ENCODE measurements at places on chromosomes 5 and 9. TPM values are rescaled to one million over a fixed set of nuclear protein-coding genes. Genes with fewer than 3 reads are reported as not detected.

GRCh38 chr5:139178589-139178917, 19.6 kb downstream of the SIL1 start:
- H3K27ac ChIP-seq, result no peak overlapping the region
- no peaks in the 10 kb centered on the region for H3K27me3 ChIP-seq
- no peak overlapping the region for H3K4me3 ChIP-seq
- DNase-seq, result no peak
- H3K4me1 ChIP-seq, result no peaks in the 10 kb centered on the region
- H3K36me3 ChIP-seq, result no peaks in the 10 kb centered on the region

GRCh38 chr5:53825926-53826325, 265.5 kb downstream of the NDUFS4 start:
- DNase-seq, result no peak
- H3K27ac ChIP-seq, result no peak overlapping the region
- no peak overlapping the region for H3K4me3 ChIP-seq
- H3K36me3 ChIP-seq, result no peaks in the 10 kb centered on the region

GRCh38 chr5:140883927-140884697, 2.2 kb downstream of the PCDHA13 start:
- no peak for DNase-seq
- H3K4me1 ChIP-seq, result no peaks in the 10 kb centered on the region
- H3K4me3 ChIP-seq, result no peak overlapping the region
- no peaks in the 10 kb centered on the region for H3K36me3 ChIP-seq
- H3K27me3 ChIP-seq, result no peaks in the 10 kb centered on the region
- no peak overlapping the region for H3K27ac ChIP-seq

- H3K4me3 ChIP-seq, result no peak overlapping the region
- DNase-seq, result no peak
- no peaks in the 10 kb centered on the region for H3K4me1 ChIP-seq
These were observed 384.2 kb upstream of the RPS23 start for GRCh38 chr5:82662340-82662739.

DNA sequence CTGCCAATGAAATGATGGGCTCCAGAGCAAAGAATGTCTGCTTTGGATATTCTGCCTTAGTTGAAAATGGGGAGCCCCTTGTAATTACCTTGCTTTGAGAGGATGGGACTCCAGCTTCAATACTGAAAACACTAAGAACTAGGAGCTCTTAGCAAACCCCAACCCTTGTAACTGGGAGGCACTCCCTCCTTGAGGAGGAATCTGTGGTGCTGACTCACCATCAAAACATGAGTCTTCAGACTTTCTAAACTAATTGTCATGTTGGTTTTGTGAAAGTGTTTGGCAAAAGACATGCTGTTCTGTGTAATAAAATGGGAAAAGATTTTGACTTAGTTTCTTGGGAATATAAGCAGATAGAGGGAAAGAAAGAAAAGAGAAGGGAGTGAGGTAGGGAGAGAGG, 91.9 kb upstream of the PTPRD start:
- H3K27me3 ChIP-seq, result no peaks in the 10 kb centered on the region
- no peak overlapping the region for H3K4me3 ChIP-seq
- no peak overlapping the region for H3K27ac ChIP-seq
- no peaks in the 10 kb centered on the region for H3K36me3 ChIP-seq

DNA sequence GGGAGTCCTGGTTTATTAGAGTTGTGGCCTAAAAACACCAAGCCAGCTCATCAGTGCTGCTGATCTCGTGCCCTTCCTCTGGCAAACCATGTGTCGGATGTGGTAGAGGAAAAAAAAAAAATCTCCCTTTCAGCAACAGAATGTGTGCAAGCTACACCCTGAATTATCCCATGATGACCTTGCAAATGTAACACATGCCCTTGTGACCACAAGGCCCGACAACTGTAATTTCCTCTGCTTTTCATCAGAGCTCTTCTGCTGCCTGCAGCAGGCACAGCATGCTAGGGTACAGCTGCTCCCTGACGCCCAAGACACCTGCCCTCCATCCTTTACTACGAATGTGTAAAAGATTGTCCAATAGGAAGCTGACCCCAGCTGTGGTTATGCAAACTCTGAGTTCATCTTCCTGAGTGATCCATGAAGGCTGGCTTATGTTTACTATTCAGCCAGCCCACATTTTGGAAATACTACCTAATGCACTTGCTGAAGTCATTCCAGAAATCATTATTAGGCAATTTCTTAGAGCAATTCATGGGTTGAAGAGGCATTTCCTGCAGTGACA, 14.6 kb upstream of the BNC2 start:
- no peaks in the 10 kb centered on the region for H3K4me1 ChIP-seq
- no peaks in the 10 kb centered on the region for H3K27me3 ChIP-seq
- no peak overlapping the region for H3K4me3 ChIP-seq
- H3K36me3 ChIP-seq, result no peaks in the 10 kb centered on the region
- no peak for DNase-seq

DNA sequence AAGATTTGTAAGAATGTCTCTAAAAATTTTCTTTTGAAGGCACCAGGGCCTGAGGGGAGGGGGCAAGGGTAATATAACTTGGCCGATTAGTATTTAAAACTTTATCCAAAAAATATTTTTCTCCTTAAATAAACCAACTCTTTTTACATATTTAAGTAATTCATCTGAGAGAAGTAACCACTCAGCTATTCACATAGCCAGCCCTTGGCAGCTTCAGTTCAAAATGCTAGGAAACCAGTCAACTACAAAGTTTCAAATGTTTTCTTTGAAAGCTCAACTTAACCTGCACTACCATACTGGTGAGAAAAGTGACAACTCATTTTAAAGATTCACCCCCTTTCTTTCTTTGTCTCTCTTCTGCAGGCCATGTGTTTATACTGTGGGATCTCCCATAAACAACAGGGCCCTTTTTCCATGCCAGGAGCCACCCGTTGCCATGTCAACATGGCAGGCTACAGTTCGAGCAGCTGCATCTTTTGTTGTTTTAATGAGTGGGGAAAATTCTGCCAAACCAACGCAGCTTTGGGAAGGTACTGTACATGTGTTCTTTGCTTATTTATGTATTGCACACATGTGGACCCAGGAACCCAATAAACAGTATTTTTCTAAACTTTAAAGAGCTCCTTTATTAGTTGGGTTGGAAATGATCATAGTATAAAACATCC, 46.3 kb downstream of the AOPEP start:
- H3K4me1 ChIP-seq, result no peaks in the 10 kb centered on the region
- H3K4me3 ChIP-seq, result no peak overlapping the region
- no peak overlapping the region for H3K27ac ChIP-seq
- no peaks in the 10 kb centered on the region for H3K27me3 ChIP-seq
- no peak for DNase-seq
- H3K36me3 ChIP-seq, result no peaks in the 10 kb centered on the region

DNA sequence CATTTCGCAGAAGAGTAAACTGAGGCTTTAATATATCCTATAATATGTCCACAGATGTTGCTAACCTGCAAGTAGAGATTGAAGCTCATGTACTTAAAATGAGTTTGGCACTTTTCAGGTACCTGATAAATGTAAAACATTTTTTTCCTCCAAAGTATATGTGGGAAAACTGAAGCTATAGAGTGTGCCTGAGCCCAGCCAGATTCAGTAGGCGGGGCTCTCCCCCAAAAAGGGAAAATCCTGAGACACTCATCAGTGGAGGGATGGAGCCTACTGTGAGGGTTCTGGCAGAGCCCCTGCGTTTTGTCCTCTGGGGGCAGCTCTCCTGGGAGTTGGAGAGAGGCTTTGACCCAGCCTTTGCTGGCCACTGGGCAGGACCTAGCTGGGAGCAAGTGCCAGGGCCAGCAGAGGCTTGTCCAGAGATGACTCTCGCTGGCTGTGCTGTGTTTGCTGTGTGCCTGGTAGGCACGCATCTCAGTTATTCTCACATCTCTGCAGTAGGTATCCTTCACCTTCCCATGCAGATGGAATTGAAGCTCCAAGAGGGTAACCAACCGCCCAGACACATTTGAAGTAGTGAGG, 81.1 kb upstream of the SPRY4 start:
- no peaks in the 10 kb centered on the region for H3K4me1 ChIP-seq
- no peak overlapping the region for H3K4me3 ChIP-seq
- no peak overlapping the region for H3K27ac ChIP-seq
- H3K36me3 ChIP-seq, result no peaks in the 10 kb centered on the region
- H3K27me3 ChIP-seq, result no peaks in the 10 kb centered on the region

DNA sequence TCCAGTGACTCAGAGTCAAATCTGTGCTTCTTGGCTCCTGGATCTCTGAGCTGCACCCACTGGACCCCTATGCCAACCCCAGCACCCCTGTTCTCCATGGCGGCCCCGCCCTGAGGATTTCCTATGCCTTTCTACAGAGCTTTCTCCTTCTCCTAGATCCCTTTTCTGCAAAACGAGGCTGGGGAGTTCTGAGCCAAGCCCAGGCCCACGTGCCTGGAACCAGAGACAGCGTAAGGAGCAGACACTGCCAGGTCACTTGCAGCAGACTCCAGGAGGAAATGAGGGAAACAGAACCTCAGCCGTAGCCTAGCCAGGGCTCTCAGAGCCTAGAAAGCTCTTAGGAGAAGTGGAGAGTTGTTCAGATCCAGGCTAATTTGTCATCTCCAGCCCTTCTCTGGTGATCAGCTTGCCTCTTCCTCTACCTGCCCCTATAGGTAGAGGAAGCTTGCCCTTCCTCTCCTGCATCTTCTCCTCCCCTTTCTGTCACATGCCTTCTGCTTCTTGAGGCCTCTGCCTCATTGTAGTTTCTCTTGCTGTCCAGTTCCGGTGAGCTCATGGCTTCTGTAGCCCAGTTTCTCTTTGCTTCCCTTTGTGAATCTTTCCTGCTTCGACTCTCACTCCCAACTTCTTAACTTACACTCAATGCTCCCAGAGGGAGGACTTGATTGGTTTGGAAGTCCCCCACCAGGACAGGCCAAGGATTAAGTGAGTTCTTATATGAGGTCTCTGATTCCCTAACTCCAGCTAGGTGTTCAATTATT, 163.4 kb downstream of the RGS3 start:
- no peak overlapping the region for H3K4me3 ChIP-seq
- no peak for DNase-seq
- no peaks in the 10 kb centered on the region for H3K4me1 ChIP-seq
- H3K36me3 ChIP-seq, result no peaks in the 10 kb centered on the region

DNA sequence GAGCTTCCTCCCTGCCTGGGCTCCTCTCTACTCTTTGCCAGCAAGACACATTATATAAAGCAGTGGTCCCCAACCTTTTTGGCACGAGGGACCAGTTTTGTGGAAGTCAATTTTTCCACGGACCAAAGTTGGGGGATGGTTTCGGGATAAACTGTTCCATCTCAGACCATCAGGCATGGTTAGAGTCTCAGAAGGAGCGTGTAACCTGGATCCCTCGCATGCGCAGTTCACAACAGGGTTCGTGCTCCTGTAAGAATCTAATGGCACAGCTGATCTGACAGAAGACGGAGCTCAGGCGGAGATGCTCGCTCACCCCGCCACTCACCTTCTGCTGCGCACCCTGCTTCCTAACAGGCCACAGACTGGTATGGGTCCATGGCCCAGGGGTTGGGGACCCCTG, 142.8 kb downstream of the LIFR start:
- no peaks in the 10 kb centered on the region for H3K36me3 ChIP-seq
- no peaks in the 10 kb centered on the region for H3K4me1 ChIP-seq
- no peaks in the 10 kb centered on the region for H3K27me3 ChIP-seq
- no peak for DNase-seq
- no peak overlapping the region for H3K27ac ChIP-seq

DNA sequence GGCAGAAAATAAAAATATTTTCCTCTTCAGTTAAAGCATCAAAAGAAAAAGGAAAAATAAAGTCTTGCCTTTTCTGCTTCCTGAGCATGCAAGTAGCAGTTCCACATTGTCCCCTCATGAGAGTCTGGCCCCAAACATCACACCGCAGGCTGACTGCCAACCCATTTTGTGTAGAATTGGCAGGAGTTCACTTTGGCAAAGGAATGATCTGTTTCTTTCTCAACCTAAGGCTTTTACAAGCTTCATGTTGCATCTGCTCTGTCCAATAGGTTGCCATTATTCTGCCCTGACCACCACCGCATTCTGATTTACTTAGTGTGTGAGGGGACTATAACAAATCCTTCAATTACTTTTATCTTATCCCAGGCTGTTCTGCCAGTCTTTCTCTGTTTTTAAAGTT, 249.5 kb downstream of the ISL1 start:
- no peaks in the 10 kb centered on the region for H3K27me3 ChIP-seq
- DNase-seq, result no peak
- no peak overlapping the region for H3K27ac ChIP-seq
- no peaks in the 10 kb centered on the region for H3K36me3 ChIP-seq

- no peaks in the 10 kb centered on the region for H3K27me3 ChIP-seq
- no peak overlapping the region for H3K27ac ChIP-seq
- H3K4me3 ChIP-seq, result no peak overlapping the region
- peaks cover 54% of the 10 kb centered on the region for H3K4me1 ChIP-seq
- peaks cover 33% of the 10 kb centered on the region for H3K36me3 ChIP-seq
These were observed 9.2 kb upstream of the PHYHD1 start for GRCh38 chr9:128911529-128912035.

GRCh38 chr9:97717866-97718265, 20.7 kb upstream of the XPA start:
- no peak overlapping the region for H3K4me3 ChIP-seq

- no peak overlapping the region for H3K27ac ChIP-seq
- no peak for DNase-seq
- no peaks in the 10 kb centered on the region for H3K36me3 ChIP-seq
- H3K27me3 ChIP-seq, result no peaks in the 10 kb centered on the region
These were observed 1091.1 kb upstream of the DMAC1 start for GRCh38 chr9:8890695-8891094.

DNA sequence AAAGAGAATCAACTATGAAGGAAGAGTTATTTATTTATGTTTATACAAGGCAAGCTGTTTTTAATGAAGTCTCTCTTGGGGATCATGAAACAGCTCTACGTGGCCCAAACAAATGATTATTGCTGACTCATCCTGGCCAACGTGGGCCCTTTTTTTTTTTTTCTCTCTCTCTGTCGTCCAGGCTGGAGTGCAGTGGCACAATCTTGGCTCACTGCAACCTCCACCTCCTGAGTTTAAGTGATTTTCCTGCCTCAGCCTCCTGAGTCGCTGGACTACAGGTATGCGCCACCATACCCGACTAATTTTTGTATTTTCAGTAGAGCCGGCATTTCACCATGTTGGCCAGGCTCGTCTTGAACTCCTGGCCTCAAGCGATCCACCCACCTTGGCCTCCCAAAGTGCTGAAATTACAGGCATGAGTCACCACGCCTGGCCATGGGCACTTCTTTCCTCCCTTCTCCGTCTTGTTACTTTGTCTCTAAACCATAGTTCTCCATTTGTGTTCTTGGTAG, 98.3 kb downstream of the BASP1 start:
- DNase-seq, result no peak
- H3K4me1 ChIP-seq, result no peaks in the 10 kb centered on the region
- no peak overlapping the region for H3K4me3 ChIP-seq
- H3K27ac ChIP-seq, result no peak overlapping the region
- H3K36me3 ChIP-seq, result no peaks in the 10 kb centered on the region

GRCh38 chr9:21993893-21994555, at the start of gene CDKN2A:
TSS of gene CDKN2A (minus strand) at chr9:21994392.
- H3K27me3 ChIP-seq, result no peaks in the 10 kb centered on the region
- peak within 1 kb of the TSS; percentile 87 for H3K4me3 ChIP-seq
- H3K4me1 ChIP-seq, result peaks cover 19% of the 10 kb centered on the region
- peak; percentile 68 for DNase-seq
- H3K27ac ChIP-seq, result peak within 1 kb of the TSS; percentile 90

The DPYSL3 gene
- total RNA-seq, result 0.35 TPM

The BNC2 gene
- total RNA-seq, result not detected

The CTSL gene
- total RNA-seq, result 10.7 TPM

The DNAJA1 gene
- 318 TPM for total RNA-seq

The WDR38 gene
- not detected for total RNA-seq

The GCNT4 gene
- 1.6 TPM for total RNA-seq

The CCDC180 gene
- total RNA-seq, result 3.2 TPM

The MAP3K1 gene
- 18.1 TPM for total RNA-seq

The SNCAIP gene
- not detected for total RNA-seq

The MTX3 gene
- 22.8 TPM for total RNA-seq
